G401 (cell line): ENCODE measurements at places on chromosomes 6 and 20.

DNA sequence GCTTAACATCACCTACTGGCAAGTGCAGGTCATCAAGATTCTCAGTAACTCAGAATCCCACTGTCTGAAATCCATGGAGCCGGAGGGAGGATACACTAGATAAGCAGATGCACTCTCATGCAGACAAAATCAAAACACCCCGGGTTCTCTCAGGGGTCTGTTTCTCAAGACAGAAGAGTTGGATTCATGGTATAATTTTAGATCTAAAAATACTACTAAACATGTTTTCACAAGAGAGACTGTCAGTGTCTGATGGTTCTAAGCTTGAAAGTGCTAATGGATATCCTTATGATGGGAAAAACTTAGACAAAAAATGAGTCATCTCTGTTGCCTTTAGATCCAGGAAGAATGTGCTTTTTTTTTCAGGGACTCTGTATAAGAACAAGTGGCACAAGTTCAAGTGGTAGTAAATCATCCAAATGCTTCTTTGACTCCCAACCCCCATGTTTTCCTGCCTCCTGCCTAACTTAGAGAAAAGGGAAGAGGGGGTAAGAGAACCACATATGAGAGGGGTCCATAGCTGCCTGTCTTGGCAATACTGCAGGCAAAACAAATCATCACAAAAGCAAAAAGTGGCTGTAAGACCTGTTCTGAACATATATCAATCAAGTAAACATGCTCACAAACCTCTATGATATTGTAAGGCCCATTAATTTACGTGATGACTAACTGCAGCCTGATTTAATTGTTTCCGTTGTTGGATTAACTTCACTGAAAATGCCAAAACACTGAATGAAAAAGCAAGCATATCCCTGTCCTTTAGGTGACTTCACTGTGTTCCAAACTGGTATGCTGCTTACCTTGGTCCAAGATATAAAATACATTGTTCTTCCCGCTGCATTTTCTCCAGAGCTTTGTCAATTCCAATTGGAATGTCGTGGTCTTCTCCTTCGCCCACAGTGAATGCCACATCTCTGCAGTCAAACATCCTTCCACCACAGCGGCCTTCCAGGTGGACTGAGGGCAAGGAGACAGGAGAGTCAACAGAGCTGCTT lies 84.0 kb upstream of the TULP1 start:
- no peak for DNase-seq

DNA sequence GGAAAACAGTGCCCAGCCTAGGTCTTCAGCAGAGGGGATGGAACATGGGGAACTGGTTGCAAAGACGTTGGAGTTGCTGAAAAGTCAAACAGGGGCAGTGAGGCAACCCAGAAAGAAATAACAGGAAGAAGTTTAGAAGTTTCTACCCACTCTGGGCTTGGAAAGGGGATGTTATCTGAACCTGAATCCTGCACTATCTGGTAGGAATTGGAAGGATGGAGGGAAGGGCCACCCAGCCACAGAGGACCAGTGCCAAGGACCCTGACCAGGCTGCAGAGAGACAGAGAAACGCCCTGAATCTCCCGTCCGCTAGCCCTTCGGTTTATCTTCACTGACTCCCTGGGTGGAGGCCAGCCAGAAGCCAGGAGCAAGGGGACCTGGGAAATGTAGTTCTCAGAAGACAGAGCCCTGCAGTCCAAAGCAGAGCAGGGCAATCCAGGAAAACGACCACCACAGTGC lies 217.3 kb upstream of the RREB1 start:
- no peak for DNase-seq

DNA sequence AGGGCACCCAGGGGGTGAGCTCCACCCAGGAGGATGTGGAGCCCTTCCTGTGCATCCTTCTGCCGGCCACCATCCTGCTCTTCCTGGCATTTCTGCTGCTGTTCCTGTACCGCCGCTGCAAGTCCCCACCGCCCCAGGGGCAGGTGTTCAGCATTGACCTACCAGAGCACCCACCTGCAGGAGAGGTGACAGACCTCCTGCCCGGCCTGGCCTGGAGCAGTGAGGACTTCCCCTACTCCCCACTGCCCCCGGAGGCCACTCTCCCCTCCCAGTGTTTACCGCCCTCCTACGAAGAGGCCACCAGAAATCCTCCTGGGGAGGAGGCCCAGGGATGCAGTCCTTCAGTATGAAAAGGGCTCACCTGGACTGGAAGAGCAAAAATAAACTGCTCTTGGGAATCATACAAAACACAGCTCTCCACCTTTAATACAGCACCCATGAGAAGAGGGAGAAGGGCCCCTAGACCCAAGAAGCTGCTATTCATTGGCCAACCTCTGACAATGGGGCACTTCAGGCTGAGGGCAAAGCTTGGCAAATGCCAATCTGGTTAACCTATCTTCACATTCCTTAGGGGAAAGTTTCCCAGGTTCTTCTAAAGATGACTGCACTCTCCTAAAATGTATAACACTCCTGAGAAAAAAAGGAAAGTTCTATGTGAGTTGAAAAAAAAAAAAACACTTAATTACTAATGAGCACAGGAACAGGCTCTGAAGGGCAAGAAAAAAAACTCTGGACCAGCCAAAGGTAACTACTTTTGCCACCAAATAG lies 5.0 kb downstream of the SMIM28 start:
- DNase-seq, result no peak

DNA sequence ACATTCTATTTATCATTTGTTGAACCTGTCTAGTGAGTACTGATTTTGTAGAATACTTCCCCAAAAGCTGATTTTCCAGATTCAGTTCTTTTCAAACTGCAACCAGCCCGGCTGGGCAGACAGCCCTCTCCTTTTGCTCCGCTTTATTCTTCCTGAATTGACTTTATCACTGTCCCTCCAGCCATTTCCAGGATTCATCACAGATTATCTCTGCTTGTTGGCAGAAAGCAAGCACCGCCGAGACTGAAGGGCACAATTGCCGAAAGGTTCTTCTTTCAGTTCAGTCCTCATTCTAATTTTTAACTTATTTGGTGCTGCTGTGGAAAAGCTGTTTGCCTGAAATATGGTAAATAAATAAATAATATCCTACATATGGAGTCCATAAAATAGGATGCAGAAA lies 369.1 kb upstream of the FLRT3 start:
- peak; percentile 34 for DNase-seq
